Activated CD4-positive, CD25-positive, alpha-beta regulatory T cell (primary cell): ENCODE measurements at places on chromosomes 4 and X.

DNA sequence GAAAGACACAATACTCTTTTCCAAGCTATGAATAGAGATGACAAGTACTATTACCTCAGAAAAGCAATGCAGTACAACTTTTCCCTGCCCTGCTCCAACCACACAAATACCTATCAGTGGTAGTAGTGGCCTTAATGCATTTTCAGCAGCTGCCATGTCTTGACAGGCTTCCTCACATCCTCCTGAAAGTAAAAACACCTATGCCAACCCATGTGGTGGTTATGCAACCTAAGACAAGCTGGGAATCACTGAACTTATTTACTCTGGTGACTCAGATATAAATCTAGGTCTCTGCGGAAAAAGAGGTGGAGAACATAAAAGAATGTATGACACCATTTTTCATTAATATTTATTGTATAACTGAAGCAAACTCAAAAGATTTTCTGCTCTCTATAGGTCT lies 14.5 kb downstream of the WDFY3 start:
- no peak for DNase-seq

- DNase-seq = no peak
Measured at GRCh38 chrX:108186811-108187210, 95.2 kb downstream of the ATG4A start.

- DNase-seq = no peak
Measured at GRCh38 chr4:11821772-11822430, 393.2 kb upstream of the HS3ST1 start.

DNA sequence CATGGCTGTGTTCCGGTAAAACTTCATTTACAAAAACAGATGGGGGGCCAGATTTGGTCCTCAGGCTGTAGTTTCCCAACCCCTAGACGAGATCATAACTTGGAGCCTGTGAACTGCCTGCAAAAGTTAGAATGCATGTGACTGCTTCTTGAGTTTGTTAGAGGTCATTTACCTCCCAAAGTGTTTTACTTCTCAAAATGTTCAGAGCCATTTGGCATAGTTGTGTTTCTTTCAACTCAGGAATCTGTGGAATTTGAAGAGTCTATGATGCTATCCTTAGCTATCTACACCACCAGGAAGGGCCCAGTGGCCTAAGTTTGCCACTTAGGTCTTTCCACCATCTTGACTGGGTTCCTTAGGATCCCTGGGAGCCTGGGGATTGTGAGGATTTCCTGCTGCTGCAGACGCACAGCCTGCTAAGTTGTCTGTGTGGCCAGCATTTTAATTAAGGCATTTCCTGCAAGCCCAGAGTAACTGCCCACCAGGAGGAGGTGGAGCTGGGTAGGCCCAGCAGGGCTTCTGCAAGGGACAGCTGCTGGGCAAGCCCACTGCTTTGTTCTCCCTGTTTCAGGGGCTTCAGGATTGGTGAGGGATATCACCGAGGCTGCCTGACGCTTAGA lies 53.1 kb downstream of the CCNI start:
- no peak for DNase-seq

DNA sequence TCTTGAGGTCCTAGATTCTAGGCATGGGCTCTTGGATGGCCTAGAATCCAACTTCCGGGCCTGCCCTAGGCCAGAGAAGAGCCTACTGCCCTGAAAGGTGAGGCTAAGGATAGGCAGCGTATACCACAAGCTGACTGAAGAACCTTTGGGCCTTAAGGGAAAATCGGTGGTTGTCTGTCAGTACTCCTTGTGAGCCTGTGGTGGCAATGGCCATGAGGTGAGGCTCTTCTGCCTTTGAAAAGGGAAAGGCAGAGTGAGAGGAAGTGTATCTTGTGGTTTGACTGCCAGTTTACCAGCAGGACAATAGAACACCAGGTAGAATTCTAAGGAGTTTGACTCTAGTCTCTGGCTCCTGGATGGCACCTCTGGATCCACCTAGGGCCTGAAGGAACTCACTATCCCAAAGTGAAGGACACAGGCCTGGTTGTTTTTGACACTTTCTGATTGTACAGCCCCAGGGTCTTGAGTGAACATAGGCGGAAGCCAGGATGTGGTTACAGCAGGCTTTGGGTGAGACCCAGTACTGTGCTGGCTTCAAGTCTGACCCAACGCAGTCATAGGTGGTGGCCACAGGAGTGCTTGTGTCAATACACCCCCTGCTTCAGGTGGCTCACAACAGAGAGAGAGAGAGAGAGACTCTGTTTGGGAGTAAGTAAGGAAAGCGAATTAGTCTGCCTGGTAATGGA lies 20.9 kb downstream of the ITIH6 start:
- DNase-seq = no peak

GRCh38 chr4:4247696-4248028 lies 361 bp downstream of the TMEM128 start:
- DNase-seq = no peak

DNA sequence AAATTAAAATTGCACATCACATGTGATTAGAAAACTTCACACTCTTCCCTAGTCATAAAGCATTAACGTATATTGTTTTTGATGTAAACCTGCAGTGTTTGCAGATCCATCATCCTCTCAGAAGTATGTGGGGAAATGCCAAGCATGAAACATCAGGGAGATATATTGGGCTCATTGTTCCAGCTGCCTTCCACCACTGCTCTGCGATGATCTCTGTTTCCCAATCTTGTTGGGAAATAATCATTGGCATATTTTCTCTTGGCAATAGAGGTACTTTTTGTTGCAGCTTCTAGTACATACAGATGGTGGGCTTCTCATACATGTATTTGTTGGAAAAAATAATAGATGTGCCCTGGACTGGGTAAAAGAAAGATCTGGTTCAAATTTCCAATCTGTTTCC lies 466.3 kb upstream of the HS3ST1 start:
- no peak for DNase-seq

- DNase-seq = no peak
Measured at GRCh38 chr4:96173756-96174155, 333.9 kb downstream of the PDHA2 start.

- DNase-seq = no peak
Measured at GRCh38 chr4:91064157-91064853, 937.1 kb downstream of the CCSER1 start.

- DNase-seq = no peak
Measured at GRCh38 chrX:19127649-19128168, 5.4 kb upstream of the ADGRG2 start.

DNA sequence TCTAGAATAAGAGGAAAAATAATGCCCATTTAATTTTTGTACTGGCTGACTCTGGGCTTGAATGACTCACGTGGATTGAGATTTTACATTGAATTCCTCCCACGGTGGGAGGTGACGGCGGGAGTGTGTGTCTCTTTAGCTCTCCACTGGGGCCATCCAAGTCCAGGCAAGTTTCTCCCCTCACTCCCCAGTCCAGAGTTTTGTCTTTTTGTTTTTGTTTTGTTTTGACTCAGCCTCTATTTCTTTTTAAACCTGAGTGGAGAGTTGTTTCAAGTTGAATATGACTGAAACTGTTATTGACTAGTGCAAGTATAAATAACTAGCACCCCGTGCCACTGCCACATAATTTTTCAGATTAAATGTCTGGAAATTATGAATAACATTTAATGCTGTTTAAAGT lies 13.6 kb downstream of the CHST7 start:
- DNase-seq = no peak

DNA sequence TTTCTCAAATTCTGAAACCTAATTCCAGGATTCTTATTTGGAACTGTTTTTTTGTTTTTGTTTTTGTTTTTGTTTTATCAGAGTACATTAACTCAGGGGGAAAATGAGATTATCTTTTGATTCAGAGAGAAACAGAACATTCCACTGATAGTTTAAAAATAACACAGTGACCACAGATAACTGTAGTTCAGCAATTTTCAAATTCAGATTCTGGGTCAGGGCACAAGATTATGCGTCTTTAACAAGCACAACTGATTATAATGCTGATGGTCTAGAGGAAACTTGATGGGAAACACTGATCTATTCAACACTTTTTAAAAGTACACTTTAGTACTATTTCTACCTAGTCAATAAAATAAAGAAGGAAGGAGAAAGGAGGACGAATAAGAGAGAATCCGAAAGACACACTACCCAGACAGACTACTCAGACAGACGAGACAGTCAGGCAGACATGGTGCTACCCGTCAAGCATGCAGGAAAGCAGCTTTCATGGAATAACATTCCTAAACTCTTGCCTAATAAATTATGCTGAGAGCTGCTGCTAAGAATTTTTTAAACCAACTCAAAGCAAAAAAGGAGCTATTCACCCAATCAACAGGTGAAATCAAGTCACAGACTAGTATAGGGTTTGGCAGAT lies 59.0 kb downstream of the APBB2 start:
- no peak for DNase-seq

- DNase-seq = no peak
Measured at GRCh38 chrX:70769659-70770227, 138.8 kb downstream of the TEX11 start.

DNA sequence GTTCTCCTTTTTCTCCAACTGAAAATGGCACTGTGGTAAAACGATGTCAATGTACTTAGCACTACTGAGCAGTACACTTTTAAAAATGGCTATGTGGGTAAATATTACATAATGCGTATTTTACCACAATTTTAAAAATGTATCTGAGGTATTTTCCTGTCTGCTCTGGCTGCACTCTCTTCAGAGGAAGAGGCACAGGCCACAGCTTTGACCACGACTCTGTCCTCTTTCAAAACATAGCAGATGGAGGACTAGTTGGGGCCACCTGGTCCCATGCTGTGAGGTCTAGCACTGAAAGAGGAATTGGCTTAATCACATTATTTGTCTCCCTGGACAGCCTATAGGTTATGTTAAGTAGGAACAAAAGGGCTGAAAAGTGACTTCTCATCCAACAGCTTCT lies 5.2 kb downstream of the KCNE5 start:
- DNase-seq = no peak

DNA sequence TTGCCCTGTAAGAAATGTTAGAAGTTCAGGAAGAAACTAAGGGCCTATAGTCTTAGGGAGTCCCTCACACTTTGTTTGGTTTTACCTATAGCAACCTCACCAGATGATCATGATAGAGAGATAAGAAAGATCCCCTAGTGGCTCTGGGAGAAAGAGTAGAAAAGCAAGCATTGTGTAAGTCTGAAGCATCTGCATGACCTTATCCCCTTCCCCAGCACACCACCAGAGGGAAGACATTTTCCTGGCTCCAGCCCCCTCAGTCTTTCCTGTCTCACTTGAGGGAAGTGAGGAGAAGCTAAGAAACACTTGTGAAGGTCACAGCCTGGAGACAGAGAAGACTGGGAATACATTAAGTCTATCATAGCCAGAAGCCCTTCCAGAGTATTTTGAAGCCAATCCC lies 154.0 kb downstream of the EVC2 start:
- no peak for DNase-seq

DNA sequence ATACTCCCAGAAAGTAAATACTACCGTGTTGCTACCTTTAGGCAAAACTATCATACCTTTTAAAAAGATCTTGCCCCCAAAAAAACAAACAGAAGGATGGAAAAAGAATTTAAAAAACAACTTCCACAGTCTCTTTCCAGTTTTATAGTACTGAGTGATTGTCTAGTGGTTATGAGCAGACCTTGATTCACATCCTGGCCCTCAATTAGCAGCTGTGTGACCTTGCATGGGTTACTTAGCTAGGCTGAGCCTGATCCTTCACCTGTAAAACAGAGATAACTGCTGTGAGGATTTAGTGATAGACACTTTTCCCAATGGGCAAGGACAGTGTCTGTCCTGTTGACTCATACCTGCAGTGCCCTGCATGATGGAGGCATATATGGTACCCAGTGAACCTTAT lies 49.0 kb downstream of the SMAD1 start:
- no peak for DNase-seq

DNA sequence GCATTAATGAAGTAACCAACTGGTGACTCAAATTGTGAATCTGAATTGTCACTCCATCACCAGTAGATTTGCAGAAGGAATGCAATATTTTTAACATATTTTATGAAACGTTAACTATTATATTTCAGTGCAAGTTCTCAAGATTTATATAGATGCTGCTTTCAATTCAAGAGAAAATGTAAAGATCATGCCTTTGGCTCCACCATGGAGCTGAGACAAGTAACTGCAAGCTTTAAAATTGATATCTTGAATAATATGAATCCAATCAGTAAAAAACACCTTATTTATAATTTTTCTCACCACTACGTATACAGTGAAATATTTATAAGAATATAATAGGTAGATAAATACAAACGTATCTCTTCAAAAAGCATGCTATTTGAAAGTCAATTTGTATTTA lies 27.8 kb upstream of the GALNTL6 start:
- DNase-seq = no peak

GRCh38 chr4:80615099-80615498 lies 279.6 kb downstream of the CFAP299 start:
- no peak for DNase-seq
